ENCODE measurements at places on chromosomes 6 and 20.
A peak's percentile ranks its signal among the peaks of the same experiment; 100 is the strongest.

DNA sequence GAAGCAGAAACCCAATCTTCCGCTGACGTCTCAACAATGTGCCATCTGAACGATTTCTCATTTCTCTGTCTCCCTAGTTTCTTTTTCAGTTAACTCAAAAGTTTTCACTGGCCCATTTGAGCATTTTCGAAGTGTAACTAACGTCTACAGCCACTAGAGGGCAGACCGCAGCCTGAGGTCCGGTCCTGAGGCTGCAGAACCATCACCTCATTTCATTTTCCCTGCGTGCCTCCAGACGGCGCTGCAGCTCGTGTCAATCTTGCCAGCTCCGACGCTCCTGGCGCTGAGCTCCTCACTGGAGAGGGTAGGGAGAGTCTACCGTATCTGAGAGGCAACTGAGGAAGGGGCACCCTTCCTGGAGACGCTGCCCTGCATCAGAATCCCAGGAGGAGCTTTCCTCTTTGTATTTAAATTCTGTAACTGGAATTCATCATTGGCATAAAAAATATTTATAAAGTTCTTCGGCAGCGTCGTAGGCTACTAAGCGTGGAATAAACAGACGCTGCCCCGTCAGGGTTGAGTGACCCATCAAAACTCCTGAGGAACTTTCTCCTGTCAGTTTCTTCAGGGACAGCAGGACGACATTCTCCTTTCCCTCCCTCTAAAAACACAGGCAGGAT, 28.5 kb upstream of the DTNBP1 start:
- DNase-seq = peak; percentile 80

GRCh38 chr6:17452096-17452495, 58.7 kb downstream of the CAP2 start:
- DNase-seq = no peak

- DNase-seq = peak; percentile 14
These were observed 1.5 kb upstream of the ASF1A start for GRCh38 chr6:118892355-118892991.

DNA sequence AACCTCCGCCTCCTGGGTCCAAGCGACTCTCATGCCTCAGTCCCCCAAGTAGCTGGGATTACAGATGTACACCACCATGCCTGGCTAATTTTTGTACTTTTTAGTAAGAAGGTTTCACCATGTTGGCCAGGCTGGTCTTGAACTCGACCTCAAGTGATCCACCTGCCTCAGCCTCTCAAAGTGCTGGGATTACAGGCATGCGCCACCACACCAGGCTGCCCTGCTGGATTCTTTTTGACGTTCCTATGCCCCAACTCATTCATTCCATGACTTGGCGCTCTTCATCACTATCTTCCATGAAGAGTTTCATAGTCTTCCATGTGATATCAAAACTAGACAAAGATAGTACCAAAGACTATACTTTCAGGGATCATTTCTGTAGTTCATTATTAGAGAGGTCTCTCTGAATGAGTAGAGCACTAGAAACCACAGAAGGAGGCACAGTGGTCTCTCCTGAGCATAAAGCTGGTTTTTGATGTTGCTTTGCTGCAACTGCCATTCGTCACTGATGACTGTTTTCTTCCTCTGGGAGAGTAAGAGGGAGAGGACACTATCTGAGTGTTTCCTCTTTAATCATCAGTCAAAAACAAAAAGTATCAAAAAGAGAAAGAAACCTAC, 23.5 kb downstream of the DNAAF9 start:
- no peak for DNase-seq

DNA sequence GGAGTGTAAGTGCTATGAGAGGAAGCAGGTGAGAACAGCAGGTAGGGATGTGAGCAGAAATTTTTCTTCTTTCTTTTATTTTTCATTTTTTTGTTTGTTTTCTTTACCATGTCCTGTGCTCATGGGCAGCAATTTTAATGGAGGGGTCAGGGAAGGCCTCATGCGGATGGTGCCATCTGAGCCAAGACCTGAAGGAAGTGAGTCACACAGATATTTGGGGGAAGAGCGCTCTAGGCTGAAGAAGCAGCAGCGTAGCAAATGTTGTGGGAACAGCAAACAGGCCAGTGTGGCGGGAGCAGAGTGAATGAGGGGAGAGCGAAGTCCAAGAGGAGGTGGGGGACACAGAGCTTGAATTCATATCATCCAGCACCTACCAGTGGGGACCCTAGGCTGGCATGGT, 12.7 kb downstream of the SPDEF start:
- DNase-seq = no peak

DNA sequence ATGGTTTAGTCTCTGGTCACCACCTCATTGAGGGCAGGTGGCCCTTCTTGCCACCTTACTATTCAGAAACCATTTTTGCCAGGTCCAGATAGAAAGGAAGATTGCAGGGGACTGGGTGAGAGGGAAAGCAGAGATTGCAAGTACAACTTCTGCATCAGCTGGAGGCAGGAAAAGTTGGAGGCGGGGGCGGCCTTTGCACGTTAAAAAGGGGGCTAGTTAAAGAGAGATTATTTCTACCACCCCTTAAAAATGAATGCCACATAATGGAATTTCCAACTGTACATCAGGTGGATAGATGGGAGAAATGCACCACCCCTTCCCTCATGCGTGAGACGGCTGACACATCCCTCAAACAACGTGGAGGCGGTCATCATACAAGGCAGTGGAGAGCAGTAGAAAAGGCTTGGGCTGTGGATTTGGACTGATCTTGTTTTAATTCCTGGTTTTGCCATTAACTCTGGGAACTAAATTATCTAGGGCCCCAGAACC, 95.4 kb upstream of the CNKSR3 start:
- DNase-seq = no peak

GRCh38 chr20:21767739-21768223, 62.3 kb downstream of the PAX1 start:
- no peak for DNase-seq

DNA sequence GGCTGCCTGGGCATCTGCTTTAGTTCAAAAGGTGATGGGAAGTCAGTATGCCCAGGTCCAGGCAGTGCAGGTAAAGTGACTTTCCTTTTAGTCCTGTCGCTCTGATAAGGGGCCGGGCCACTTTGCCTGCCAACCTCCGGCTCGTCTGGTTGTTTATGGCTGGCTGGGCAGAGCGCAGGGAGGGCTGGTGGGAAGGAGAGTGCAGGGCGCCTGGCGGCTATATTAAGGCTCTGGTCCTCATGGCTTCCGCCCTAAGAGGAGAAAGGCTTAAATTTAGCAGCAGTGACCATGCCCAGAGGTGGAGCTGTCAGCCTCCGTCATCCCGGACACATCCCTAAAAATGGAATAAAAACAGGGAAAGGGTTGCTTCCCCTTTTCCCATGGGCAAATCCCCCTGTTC, 14.6 kb downstream of the GATA5 start:
- DNase-seq = no peak

- DNase-seq = peak; percentile 43
These were observed 133.1 kb upstream of the MLN start for GRCh38 chr6:33936886-33937285.

GRCh38 chr6:100465701-100466409, 1.1 kb upstream of the SIM1 start:
- no peak for DNase-seq

GRCh38 chr6:135346747-135347146, 150.8 kb downstream of the AHI1 start:
- no peak for DNase-seq

DNA sequence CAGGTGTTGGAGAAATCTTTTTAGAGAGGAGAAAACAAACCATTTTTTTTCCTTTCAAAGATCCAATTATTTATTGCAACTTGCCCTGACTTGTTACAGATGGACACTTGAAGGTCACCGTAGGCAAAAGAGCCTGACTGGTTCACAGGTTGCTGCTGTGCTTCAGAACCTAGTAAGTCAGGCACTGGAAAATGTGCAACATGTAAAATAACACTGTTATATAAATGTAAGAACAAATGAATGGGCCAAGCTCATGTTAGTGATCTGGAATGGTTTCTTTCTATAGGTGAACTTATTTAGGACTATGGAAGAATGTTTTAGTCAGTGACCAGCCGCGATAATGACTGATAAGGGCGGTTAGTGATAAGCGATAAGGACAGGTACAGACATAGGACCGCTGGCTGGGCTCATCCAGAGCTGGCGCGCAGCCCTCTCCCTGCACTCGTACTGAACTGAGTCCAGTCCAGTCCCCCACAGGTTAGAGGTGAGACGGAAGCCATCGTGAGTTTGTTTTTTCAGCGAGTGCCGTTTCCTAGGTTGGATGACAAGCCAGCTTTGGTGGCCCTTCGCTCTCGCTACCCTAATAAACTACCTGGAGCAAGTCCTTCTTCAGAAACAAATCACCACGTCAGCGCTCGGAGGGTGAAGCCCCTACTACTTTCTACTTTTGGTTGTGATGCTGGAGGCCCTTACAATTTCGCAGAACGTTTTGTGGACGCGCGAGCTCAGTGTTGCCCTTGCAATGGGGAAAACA, 94.4 kb upstream of the PRDM1 start:
- peak; percentile 7 for DNase-seq

DNA sequence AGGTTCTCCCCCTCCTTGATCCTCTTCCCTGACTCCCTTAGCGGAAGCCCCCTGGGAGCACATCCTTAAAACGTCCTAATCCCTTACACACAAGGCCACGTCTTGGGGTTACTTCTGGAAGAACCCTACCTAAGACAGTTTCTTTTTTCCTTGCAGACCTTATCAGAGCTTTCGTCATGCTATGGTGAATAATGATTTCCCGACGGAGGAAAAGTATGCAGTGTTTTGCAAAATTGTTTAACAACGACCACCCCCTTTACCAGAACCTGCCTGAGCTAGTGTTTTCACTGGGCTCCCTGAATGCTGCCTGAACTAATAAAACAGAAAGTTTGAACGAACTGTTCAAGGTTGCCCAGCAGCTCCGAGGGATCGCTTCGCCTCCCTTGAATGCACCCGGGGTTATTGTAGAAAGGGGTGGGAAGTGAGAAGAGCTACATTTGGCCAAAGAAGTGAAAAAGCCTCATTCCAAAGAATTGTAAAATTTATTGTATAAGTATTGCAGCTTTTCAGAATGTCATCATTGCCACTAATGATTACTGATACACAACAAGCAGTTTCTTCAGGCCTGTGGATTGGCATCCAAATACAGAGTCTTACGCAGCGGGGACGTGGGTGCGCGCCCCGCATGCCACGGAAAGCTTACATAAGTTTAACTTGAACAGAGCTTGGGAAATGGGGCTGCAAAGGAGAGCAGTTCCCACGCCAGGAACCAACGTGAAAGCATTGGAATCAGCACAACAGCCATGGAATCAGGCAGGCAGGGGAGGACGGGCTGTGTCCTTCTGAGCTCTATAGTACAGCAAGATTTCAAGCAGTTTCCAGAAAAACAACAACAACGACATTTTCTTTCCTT, 27.9 kb upstream of the ZBP1 start:
- DNase-seq = no peak

DNA sequence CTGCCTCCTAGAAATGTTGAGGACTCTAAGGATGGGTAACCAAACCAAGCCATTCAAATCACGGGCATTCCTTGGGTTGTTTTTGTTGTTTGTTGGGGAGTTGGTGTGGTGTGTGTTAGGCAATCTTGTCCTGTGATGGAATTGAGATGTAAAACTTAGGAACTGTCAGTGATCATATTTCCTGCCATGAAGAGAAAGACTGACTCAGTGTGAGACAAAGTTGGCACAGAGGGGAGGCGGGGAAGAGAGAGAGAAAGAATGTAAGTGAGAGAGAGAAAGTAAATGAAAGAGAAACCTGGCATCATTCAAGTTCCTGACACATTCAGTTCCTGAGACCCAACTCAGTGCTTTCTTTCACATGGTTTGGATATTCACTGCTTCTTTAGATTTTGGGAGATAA, 21.6 kb upstream of the FBXO30 start:
- peak; percentile 28 for DNase-seq

DNA sequence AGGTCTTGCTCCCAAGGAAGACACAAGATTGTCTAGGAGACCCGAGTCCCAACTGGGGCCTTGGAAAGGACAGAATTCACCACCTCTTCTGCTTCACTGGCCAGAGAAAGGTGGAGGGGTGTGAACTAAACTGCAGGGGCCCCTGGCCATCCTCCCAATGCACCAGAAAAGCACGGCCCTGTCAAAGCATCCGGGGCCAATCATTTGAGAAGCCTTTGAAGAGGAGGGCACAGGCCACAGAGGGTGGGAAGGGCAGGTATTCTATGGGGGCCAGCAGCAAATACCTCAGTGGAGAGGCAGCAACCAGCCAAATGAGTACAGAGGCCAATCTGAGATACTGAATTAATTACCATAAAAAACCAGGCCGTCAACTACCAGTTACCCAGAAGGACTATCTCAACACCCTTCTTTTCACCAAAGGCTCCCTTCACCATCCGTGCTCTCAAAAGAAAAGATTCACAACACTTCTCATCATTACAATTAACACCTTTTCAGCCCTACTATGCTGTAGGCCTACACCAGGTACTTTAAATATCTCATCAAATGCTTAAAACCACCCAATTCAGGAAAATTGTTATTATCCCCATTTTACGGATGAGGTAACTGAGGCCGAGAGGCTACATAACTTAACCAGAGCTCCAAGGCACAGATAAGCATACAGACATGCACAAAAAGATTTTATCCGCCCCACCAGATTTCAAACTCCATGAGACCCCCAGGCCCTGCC, 50.7 kb downstream of the TRERF1 start:
- no peak for DNase-seq

- DNase-seq = no peak
These were observed 22.3 kb upstream of the IER3 start for GRCh38 chr6:30766461-30767157.

DNA sequence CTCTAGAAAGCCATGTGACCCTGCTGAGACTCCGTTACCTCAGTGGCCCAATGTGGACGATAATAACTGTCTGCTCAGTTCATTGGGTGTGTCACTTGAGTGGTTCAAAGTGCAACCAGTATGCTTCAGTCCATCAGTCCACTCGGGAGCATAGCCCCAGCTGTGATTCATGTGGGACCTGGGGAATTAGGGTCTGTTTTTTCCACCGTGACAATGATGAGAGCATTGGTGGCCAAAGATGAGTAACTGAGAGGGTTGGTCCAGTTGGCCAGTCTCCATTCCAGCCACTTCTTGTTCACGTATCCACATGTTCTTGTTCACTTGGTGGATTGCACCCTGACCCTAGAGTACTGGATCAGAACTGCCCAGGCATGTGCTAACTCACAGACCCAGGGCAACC, 403.6 kb downstream of the CD83 start:
- DNase-seq = no peak

DNA sequence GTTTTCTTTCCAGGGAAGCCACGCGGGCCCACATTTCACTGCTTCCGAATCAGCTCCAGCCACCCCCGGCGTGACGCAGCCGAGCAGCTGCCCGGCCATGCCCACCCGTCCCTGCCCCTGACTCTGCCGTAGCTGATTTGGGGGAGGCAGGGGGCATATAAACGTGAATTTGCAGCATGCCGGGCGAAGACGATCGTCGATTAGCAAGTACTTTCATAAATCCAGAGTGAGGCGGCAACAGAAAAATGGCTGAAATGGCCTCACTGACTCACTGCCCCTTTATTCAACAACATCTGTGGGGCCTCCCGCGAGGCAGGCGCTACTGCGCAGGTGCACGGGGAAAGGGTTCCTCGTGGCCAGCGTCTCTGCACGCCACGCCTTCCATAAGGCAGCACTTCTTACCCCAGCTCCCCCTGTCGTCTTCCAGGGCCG, 118.0 kb downstream of the DLL1 start:
- no peak for DNase-seq

GRCh38 chr6:154510144-154510905, at the start of gene CNKSR3:
TSS of gene CNKSR3 (minus strand) at chr6:154510685. CDS start at chr6:154510114, 571 bp downstream.
- peak; percentile 91 for DNase-seq
